ENCODE measurements at places on chromosomes 13 and 19.

- DNase-seq = no peak
Observed at GRCh38 chr19:4730740-4731171, 7.1 kb upstream of the DPP9 start.

DNA sequence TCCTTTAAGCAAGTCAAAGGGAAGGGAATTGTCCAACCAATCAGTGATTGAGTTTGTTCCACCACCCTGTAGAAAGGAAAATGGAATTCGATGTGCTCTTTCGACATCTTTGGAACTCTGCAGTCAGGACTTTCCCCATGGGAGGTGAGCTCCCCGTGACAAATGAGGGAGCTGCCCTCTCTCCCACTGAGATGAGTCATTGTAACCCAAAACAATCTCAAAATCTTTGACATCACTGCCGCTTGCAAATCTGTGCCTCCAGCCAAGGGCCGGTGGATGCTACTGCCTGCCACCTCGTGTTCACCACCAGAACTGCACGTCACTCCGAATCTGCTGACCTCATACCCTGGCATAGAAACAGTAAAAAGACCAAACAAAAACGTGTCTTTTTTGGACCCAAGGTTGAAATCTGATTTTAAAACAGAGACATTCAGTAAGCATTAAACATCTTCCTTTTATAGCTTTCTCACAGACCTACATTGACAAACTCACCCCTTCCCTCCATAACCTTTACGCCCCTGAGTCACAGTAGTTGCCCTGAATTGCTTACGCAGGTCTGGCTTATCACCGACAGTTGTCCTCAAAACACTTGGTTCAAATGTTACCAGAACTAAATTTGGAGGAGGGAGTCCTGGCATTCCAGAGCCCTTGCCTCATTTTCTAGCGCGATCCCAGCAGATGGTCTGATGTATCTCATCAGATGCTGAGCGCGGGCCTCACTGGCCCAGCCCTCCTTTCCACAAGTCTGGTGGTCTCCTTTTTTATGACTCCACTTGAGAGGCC, 105.2 kb downstream of the COL4A2 start:
- DNase-seq = peak; percentile 98

DNA sequence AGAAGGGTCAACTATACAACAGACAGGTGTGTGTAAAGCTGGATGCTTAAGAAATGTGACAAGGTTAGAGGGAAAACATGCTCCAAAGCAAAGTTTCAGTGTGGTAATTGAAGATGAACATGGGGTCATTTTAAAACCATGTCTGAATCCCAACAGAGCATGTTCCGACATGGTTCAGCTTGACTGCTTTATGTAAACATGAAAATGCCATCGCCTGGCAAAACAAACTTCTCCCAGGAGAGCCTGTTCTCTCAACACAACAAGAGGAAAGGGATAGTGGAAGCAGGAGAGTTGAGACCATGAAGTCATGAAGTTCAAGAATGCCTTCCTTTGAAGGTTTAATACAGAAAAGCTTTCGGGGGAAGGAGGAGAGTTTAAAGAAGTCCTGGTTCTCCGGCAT, 85.8 kb downstream of the EPSTI1 start:
- DNase-seq = no peak

DNA sequence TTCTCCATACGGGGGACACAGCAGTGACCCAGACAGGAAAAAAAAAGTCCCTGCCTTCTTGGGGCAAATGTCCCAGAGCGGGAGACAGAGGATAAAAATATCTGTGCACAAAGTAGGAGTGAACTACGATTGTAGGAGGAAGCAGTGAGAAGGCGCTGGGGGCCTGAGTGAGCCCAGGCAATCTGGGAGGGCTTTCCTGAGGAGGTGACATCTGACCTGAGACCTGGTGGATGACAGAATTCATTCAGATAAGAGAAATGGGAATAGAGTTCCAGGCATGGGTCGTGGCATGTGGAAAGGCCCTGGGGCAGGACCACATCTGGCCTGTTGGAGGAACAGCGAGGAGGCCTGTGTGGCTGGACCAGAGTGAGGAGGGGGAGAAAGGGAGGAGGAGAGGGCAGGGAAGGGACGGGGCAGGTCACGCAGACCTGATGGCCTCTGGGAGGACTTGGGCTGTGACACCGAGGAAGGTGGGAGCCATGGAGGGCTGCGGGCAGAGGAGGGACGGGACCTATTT, 50.2 kb upstream of the NFIC start:
- no peak for DNase-seq

DNA sequence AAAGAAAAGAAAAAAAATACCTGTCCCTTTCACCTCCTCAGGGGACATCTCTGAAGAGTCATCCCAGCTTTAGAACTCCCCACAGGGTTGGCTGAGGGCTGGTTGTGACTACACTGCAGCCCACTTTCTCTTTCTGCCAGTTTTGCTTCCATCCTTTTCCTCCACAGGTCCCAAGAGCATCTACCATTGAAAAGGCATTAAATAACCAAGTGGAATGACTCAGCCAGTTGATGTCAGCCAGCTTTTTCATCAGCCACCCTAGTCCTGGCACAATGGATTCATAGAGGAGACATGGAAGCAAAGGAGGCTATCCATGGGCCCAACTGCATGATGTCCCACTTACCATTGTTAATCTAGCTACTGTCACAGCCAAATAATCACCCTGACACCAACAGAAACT, 9.2 kb upstream of the RCBTB1 start:
- DNase-seq = no peak

GRCh38 chr19:7394731-7395359, 46.1 kb downstream of the ARHGEF18 start:
- peak; percentile 78 for DNase-seq

GRCh38 chr13:29421118-29421517, 174.4 kb downstream of the SLC7A1 start:
- no peak for DNase-seq

DNA sequence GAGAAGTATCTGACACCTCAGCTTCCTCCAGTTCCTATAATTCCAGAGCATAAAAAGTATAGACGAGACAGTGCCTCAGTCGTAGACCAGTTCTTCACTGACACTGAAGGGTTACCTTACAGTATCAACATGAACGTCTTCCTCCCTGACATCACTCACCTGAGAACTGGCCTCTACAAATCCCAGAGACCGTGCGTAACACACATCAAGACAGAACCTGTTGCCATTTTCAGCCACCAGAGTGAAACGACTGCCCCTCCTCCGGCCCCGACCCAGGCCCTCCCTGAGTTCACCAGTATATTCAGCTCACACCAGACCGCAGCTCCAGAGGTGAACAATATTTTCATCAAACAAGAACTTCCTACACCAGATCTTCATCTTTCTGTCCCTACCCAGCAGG, 3.1 kb downstream of the KLF5 start:
- no peak for DNase-seq

- no peak for DNase-seq
Observed at GRCh38 chr13:102700088-102701031, 5.5 kb upstream of the METTL21C start.

- DNase-seq = no peak
Observed at GRCh38 chr19:49200238-49200862, 42.8 kb downstream of the TRPM4 start.
